ENCODE measurements at places on chromosomes 13 and 19. TPM values are rescaled to one million over a fixed set of nuclear protein-coding genes. Genes with fewer than 3 reads are reported as not detected.

Gene NOSIP
- total RNA-seq, result 183 TPM

DNA sequence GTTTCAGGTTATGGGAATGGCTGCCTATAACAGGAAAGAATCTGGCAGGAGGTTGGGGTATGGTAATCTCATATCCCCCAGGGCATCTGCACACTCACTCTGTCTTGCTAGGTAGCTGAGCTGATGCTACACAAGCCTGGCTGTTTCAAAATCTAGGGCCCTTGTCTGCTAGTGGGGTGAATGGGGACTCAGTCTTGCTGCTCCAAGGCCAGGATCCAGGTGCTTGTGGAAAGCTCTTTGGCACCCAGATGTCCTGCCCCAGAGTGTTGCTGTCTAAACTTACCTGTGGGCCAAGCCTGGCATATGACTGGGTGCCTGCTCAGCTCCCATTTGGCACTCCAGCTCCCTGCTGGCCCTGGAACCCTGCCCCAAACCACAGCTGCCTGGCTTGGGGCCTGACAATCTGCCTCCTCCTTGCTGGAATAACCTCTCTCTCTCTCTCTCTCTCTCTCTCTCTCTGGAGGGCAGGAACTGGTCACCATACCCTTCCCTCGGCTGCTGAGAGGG lies 158.1 kb upstream of the TSC22D1 start:
- H3K27me3 ChIP-seq, result peaks cover 14% of the 10 kb centered on the region
- no peaks in the 10 kb centered on the region for H3K4me1 ChIP-seq
- DNase-seq, result no peak

Gene SERP2
- total RNA-seq, result not detected

- H3K27ac ChIP-seq, result no peak overlapping the region
- no peaks in the 10 kb centered on the region for H3K27me3 ChIP-seq
- H3K4me3 ChIP-seq, result no peak overlapping the region
Observed at GRCh38 chr19:39146091-39146490, 20.5 kb downstream of the PAK4 start.

Gene ZNF99
- total RNA-seq, result not detected

- DNase-seq, result no peak
- H3K27ac ChIP-seq, result no peak overlapping the region
- H3K36me3 ChIP-seq, result no peaks in the 10 kb centered on the region
Observed at GRCh38 chr13:43009506-43009905, 13.9 kb upstream of the DNAJC15 start.

Gene GRIK5
- total RNA-seq, result 0.68 TPM

Gene KL
- 0.13 TPM for total RNA-seq

Gene ZNF844
- 9.2 TPM for total RNA-seq

- no peak overlapping the region for H3K4me3 ChIP-seq
- H3K4me1 ChIP-seq, result peaks cover 9% of the 10 kb centered on the region
- no peak overlapping the region for H3K27ac ChIP-seq
- no peak for DNase-seq
- peaks cover 4% of the 10 kb centered on the region for H3K36me3 ChIP-seq
- H3K27me3 ChIP-seq, result no peaks in the 10 kb centered on the region
Observed at GRCh38 chr13:113488283-113488682, 2.2 kb downstream of the DCUN1D2 start.
